ENCODE measurements at places on chromosomes 7 and 10.
A peak's percentile ranks its signal among the peaks of the same experiment; 100 is the strongest.

DNA sequence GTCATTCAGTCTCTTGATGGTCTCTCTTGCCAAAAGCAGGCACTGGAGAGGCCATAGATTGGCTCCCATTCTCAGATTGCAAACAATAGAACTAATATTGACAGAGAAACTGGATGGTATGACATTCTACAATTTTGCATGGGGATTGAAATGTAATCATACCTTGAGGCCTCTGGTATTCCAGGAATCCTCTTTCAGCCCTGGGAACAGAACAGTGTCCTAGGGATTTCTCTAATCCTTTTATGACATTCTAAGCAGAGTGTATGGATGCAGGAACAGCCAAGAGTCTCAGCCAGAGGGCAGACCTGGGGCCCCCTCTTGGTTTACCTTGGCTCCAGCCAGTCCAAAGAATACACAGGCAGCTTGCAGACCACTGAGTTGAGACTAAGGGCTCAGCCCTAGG, 206.4 kb downstream of the KCNMA1 start:
- no peak for DNase-seq

GRCh38 chr7:151592868-151593486, 73.3 kb upstream of the RHEB start:
- DNase-seq, result peak; percentile 19

DNA sequence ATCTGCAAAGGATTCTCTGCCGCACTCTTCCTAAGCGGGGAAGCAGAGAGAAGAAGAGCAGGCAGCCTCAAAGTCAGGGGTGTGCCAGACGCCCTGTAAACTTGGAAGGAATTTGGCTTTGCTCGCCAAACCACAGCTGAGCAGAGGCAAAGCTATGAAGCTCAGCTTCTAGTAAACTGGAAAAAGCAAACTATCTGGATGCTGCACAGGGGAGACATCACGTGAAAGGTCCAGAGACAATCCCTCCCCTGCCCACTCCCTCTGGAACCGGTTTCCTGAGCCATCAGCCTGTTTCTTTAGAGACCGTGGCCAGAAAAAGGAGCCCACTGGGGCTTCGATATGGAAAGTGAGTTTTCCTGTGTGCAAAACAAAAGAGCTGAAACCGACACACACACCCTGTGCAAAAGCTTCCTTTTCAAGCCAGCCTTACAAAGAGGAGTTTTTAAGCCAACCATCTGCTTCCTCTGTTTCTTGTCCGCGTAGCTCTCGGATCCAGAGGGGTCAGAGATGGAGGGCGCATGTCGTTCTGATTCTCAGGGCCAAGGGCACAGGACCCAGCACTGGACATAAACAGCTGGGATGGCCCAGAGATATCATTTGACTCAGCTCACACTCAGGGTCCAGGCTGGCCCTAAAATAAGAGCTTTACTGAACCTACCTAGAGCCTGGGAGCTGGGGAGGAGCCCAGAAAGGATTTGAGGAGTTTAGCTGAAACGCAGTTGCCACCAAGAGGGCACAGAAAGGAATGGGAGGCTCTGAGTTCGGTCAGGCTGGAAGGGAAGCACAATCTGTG, 58.2 kb upstream of the DNAAF5 start:
- DNase-seq, result peak; percentile 89

DNA sequence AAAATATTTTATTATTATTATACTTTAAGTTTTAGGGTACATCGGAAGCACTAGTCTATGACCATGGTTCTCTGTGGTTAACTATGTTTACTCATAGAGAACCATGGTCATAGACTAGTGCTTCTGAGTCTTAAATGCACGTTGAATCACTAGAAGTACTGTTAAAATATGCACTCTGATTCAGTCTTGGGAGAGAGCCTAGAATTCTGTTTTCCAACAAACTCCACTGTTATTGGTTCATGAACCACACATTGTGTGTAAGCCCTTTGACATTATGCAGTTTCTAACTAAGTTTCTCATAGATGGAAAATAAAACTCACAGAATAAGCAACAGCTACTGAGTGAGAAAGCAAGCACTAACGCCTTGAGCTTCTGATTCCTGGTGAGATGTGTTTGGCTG, 1120.6 kb downstream of the SORCS1 start:
- peak; percentile 23 for DNase-seq

GRCh38 chr7:18330548-18330947, 165.0 kb upstream of the HDAC9 start:
- no peak for DNase-seq

DNA sequence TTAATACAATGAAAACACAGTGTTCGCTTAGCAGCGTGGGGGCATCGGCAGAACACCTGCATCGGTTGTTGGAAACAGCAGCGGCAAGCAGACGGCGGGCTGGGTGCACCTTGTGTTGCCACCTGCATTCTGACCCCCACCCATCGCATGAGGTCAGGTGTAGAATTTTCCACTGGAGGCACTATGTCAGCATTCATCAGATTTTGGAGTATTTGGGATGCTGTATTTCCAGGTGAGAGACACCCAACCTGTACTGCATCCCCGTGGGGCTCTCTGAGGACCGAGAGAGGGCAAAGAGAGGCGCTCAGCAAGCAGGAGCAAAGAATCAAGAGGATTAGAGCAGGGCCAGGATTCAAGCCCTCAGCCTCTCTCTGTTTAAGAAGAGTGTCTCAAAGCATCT, 116.4 kb upstream of the MGMT start:
- DNase-seq, result no peak

DNA sequence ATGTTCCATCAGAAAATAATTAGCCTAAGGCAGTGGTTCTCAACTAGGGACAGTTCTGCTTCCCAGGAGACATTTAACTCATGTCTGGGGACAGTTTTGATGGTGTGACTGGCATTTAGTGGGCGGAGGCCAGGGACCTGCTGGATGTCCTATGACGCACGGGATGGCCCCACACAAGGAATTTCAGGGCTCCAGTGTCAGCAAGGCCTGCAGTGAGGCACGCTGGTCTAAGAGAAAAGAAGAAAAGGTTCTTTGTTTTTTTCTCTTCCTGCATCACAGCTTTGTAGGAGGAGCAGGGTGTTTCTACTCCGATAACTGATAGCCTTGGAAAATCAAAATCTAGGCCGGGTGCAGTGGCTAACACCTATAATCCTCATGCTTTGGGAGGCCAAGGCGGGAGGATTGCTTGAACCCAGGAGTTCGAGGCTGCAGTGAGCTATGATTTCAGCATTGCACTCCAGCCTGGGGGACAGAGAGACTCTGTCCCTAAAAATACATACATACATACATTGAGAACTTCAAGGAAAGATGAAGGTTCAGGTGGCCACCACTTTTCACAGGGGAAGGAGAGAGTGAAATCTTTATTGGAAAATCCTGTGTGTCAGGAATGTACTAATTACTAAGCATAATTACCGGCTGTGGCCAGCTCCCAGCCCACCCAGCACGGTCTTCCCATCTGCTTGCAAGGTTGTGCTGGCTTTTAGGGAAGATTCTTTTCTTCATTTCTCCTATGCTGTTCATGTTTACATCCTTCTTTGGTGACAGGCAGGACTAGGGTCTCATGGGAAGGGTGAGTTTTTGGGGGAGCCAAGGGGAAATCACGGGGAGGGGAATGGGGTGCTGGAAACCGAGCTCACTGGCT, 150.4 kb downstream of the ACTR3B start:
- DNase-seq, result no peak

- DNase-seq, result no peak
These were observed 621.4 kb downstream of the PHTF2 start for GRCh38 chr7:78420001-78420400.

DNA sequence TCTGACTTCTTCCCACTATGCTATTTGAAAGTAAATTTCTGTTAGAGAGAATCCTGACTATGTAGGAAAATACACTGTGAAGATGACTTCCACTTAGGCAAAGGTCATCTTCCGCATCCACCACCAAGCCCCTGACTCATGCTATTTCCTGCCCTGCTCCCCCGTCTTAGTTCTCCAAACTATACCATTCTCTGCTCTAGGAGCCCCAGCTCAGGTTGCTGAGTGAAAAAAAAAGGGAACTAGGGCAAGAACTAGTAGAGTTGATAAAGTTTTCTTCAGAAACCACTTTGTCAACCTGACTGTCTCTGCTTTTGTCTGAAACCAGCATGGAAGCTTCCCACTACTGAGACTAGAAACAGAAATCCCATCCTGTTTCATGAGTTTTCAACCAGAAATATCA, 96.9 kb downstream of the EVX1 start:
- DNase-seq, result no peak

Measured in muscle of arm (tissue), 14 donors.